ENCODE measurements at places on chromosomes 6 and 20. TPM values are rescaled to one million over a fixed set of nuclear protein-coding genes. Genes with fewer than 3 reads are reported as not detected.
A peak's percentile ranks its signal among the peaks of the same experiment; 100 is the strongest.

Gene DUSP15
- not detected for total RNA-seq

Gene MEI4
- not detected for total RNA-seq

Gene HMGCLL1
- total RNA-seq, result not detected

Gene CGA
- total RNA-seq, result not detected

Gene IL20RA
- total RNA-seq, result not detected

Gene MYLK4
- 0.62 TPM for total RNA-seq

Gene OR11A1
- not detected for total RNA-seq

Gene TAF4
- total RNA-seq, result 32.0 TPM

Gene PCMT1
- 93.9 TPM for total RNA-seq

Gene TENT5A
- total RNA-seq, result 2.0 TPM

GRCh38 chr20:34526466-34526865, 10.2 kb downstream of the DYNLRB1 start:
- no peak overlapping the region for H3K4me3 ChIP-seq
- H3K36me3 ChIP-seq, result peaks cover 34% of the 10 kb centered on the region
- H3K27ac ChIP-seq, result no peak overlapping the region
- DNase-seq, result no peak
- peaks cover 12% of the 10 kb centered on the region for H3K4me1 ChIP-seq

DNA sequence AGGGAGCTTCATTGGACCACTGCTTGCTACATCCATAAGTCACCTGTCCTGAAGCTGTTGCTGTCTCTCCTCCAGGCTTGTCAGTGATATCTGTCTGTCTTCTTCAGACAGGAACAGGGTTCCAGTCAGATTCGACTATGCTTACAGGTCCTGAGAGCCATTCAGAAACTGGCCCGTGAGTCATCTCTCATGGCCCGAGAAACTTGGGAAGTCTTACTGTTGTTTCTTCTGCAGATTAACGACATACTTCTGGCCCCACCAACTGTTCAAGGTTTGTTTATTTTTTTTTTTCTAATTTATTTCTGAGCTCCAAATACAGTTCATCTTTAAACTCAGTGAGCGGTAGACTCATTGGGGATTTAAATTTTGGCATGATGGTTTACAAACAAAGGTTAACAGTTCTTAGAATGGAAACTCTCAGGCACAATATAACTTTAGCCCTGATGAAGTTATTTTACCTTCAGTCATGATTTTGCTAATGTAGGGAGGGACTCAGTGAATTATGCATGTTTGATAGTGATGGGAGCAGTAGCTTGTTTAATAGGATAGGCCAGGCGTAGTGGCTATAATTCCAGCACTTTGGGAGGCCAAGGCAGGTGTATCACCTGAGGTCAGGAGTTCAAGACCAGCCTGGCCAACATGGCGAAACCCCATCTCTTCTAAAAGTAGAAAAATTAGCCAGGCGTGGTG, 24.7 kb downstream of the RALGAPB start:
- no peak for DNase-seq
- H3K4me1 ChIP-seq, result no peaks in the 10 kb centered on the region
- H3K27me3 ChIP-seq, result no peaks in the 10 kb centered on the region
- peaks cover 42% of the 10 kb centered on the region for H3K36me3 ChIP-seq
- no peak overlapping the region for H3K27ac ChIP-seq

GRCh38 chr6:126167726-126168125, 172.2 kb upstream of the CENPW start:
- no peaks in the 10 kb centered on the region for H3K27me3 ChIP-seq
- peaks cover 6% of the 10 kb centered on the region for H3K4me1 ChIP-seq
- no peaks in the 10 kb centered on the region for H3K36me3 ChIP-seq
- H3K4me3 ChIP-seq, result no peak overlapping the region
- no peak overlapping the region for H3K27ac ChIP-seq
- no peak for DNase-seq

GRCh38 chr20:15817351-15817750, 755.9 kb downstream of the KIF16B start:
- H3K4me3 ChIP-seq, result no peak overlapping the region
- DNase-seq, result no peak
- H3K27me3 ChIP-seq, result no peaks in the 10 kb centered on the region
- H3K4me1 ChIP-seq, result no peaks in the 10 kb centered on the region
- H3K27ac ChIP-seq, result no peak overlapping the region
- H3K36me3 ChIP-seq, result no peaks in the 10 kb centered on the region

DNA sequence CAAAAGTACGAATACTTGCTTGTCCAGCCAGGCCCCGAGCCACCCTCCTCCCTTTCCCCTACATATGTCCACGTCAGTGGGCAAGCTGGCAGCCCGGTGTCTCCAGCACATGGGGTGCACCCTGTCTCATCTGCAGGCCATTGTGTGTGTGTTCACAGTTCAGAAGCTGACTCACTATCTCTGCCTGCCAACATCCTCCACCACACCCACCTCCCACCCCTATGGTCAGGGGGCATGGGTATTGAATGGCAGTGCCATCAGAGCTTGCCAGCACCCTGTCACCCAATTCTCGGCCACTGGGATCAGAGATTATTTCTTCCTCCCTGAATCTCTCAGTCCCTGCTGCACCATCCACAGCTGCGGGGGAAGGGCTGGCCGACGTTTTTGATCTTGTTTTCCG, 195.7 kb downstream of the FARS2 start:
- H3K27me3 ChIP-seq, result no peaks in the 10 kb centered on the region
- H3K4me3 ChIP-seq, result no peak overlapping the region
- no peak for DNase-seq
- H3K4me1 ChIP-seq, result peaks cover 8% of the 10 kb centered on the region

- peaks cover 18% of the 10 kb centered on the region for H3K27me3 ChIP-seq
- H3K27ac ChIP-seq, result no peak overlapping the region
- H3K36me3 ChIP-seq, result no peaks in the 10 kb centered on the region
- no peak overlapping the region for H3K4me3 ChIP-seq
- no peak for DNase-seq
These were observed 30.7 kb downstream of the SLC22A3 start for GRCh38 chr6:160378882-160379281.

DNA sequence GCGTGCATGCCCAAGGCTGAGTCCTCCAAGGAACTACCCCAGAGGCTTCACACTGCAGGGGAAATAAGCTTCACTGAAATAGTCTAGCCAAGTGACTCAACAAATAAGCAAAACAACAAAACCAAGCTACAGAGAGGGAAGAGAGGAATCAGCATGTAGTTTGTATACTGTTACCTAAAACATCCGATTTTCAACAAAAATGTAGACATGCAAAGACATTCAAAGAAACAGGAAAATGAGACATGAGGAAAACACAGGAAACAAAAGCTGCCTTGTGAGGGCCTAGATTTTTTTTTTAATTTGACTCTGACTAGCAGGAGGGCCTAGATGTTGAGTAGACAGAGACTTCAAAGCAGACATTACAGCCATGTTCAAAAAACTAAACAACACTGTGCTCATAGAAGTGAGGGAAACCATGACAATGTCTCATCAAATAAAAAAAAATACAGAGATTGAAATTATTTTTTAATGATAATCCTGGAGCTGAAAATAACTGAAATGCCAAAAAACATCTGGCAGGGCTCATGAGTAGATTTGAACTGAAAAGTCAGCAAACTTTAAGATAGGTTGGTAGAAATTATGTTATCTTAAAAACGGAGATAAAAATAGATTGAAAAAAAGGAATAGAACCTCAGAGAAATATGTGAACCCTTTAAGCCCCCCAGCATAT, 16.4 kb upstream of the KIF25 start:
- no peaks in the 10 kb centered on the region for H3K4me1 ChIP-seq
- DNase-seq, result no peak

DNA sequence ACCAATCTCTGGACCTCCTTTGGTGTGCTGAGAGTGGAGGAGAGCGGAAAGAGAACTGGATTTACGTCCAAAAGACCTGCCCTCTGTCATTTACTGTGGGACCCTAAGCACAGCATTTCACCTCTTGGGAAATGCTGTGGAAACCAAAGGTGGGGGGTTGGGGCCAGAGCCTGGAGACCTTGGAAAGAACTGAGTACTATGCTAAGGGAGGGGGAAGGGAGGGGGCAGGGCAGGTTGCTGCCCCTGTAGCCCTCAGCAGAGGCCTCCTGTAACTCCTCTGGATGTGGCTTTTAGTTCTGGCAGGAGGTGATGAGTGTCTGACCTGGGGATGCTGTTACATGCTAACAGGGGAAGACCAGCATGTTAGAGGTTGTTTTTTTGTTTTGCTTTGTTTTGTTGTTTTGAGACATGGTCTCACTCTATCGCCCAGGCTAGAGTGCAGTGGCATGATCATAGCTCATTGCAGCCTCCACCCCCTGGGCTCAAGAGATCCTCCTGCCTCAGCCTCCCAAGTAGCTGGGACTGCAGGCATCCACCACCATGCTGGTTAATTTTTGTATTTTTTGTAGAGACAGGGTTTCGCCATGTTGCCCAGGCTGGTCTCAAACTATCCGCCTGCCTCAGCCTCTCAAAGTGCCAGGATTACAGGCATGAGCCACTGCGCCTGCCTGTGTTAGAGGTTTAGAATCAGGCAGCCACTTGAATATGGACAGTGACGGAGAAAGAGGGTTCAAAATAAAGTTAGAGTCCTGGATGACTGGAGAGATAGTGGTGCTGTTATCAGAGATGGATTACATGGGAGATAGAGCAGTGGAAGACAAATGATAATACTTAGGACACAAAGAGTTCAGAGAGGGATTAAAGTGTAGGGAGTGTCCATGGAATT, 18.4 kb upstream of the PARD6B start:
- H3K27me3 ChIP-seq, result peaks cover 19% of the 10 kb centered on the region
- no peak for DNase-seq

- H3K27me3 ChIP-seq, result peaks cover 3% of the 10 kb centered on the region
- H3K27ac ChIP-seq, result no peak overlapping the region
- no peak for DNase-seq
- H3K4me1 ChIP-seq, result no peaks in the 10 kb centered on the region
- H3K36me3 ChIP-seq, result no peaks in the 10 kb centered on the region
These were observed 130.6 kb downstream of the PXDC1 start for GRCh38 chr6:3620937-3621336.

DNA sequence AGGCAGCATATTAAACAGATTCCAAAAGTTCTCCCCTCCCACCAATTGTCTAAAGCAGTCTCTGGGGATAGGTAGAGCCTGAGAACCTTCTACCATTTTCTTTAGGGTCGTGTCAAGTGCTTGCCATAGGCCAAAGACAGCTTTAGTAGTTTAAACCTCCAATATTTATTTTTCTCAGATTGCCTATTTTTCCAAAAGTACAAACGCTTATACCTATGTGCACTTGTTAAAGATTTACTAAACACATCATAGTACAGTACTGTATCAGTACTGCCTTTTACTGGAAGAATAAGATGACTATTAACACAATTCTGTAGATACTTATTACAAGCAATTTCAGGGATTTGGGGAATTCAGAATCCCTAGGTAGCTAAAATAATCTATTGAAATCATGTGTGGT, 29.4 kb downstream of the AKIRIN2 start:
- DNase-seq, result no peak
- peak overlapping the region; percentile 32 for H3K27ac ChIP-seq
- H3K4me3 ChIP-seq, result no peak overlapping the region
- no peaks in the 10 kb centered on the region for H3K27me3 ChIP-seq
- H3K4me1 ChIP-seq, result peaks cover 19% of the 10 kb centered on the region

- no peaks in the 10 kb centered on the region for H3K27me3 ChIP-seq
- H3K27ac ChIP-seq, result peak overlapping the region; percentile 98
- peaks cover 76% of the 10 kb centered on the region for H3K36me3 ChIP-seq
- H3K4me3 ChIP-seq, result peak overlapping the region; percentile 98
- no peak for DNase-seq
These were observed 4.8 kb downstream of the PIM1 start for GRCh38 chr6:37174515-37175331.

- no peak overlapping the region for H3K27ac ChIP-seq
- H3K4me3 ChIP-seq, result no peak overlapping the region
- H3K4me1 ChIP-seq, result peaks cover 12% of the 10 kb centered on the region
- no peaks in the 10 kb centered on the region for H3K27me3 ChIP-seq
- no peak for DNase-seq
These were observed 54.8 kb upstream of the SPDEF start for GRCh38 chr6:34610819-34611477.

- no peaks in the 10 kb centered on the region for H3K27me3 ChIP-seq
- no peak overlapping the region for H3K4me3 ChIP-seq
- DNase-seq, result no peak
- no peaks in the 10 kb centered on the region for H3K36me3 ChIP-seq
These were observed 197.3 kb downstream of the ZFAND3 start for GRCh38 chr6:38016824-38017223.

- no peak overlapping the region for H3K4me3 ChIP-seq
- DNase-seq, result no peak
- H3K36me3 ChIP-seq, result no peaks in the 10 kb centered on the region
These were observed 514.9 kb downstream of the CDKAL1 start for GRCh38 chr6:21049148-21049547.

GRCh38 chr20:58277578-58278472, 31.7 kb upstream of the RAB22A start:
- DNase-seq, result no peak
- no peak overlapping the region for H3K4me3 ChIP-seq

DNA sequence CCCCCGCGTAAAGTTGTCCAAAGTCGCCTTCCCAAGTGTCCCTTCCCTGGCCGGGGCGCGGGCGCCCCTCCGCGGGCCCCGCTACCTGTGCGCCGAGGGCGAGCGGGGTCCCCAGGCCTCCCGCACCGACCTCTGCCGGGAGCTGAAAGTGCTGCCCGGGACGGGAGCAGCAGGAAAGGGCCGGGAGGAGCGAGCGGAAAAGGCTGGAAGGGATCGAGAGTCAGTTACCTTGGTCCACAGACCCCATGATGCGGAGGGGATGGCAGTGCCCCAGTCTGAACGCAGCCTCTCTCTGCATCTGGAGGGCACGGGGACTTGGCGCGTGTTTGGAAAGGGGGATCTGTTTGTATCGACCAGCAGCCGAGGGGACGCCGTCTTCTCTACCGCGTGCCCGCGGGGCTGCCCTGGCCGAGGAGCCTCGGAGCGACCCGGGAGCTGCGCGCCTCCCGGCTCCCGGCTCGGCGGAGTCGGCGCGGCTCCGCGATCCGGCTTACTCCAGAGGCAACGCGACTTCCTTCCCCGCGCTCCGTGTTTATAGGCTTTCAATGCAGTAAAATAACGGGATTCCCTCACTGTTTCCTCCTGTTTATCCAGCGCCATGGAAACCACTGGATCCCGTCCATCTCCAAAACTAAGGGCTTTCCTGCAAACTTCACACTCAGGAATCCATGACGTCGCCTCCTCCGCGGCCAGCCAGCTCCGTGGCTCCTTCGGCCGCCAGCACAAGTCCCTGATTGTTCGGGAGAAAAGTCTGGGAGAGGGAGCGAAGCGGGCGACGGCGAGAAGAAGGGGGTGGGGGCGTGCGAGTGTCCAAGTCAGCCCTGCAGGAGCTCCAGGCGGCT, 20.0 kb upstream of the NFATC2 start:
- peaks cover 25% of the 10 kb centered on the region for H3K4me1 ChIP-seq
- no peak overlapping the region for H3K27ac ChIP-seq
- peaks cover 66% of the 10 kb centered on the region for H3K27me3 ChIP-seq
- H3K4me3 ChIP-seq, result peak overlapping the region; percentile 45
- no peaks in the 10 kb centered on the region for H3K36me3 ChIP-seq
- DNase-seq, result no peak

- peak; percentile 41 for DNase-seq
- no peaks in the 10 kb centered on the region for H3K36me3 ChIP-seq
- no peak overlapping the region for H3K4me3 ChIP-seq
- H3K27ac ChIP-seq, result no peak overlapping the region
These were observed 864.2 kb downstream of the KIF16B start for GRCh38 chr20:15708984-15709598.

- H3K27ac ChIP-seq, result no peak overlapping the region
- DNase-seq, result no peak
- H3K4me3 ChIP-seq, result no peak overlapping the region
- no peaks in the 10 kb centered on the region for H3K27me3 ChIP-seq
- H3K36me3 ChIP-seq, result peaks cover 2% of the 10 kb centered on the region
- H3K4me1 ChIP-seq, result peaks cover 18% of the 10 kb centered on the region
These were observed 41.8 kb upstream of the SAYSD1 start for GRCh38 chr6:39156801-39157200.
